NCI-H2171 treated with DMSO at 0.1 percent for 48 hours (cell line): ENCODE measurements at places on chromosomes 2 and 18.

GRCh38 chr2:150526827-150527226, 39.4 kb upstream of the RND3 start:
- no peak for DNase-seq

DNA sequence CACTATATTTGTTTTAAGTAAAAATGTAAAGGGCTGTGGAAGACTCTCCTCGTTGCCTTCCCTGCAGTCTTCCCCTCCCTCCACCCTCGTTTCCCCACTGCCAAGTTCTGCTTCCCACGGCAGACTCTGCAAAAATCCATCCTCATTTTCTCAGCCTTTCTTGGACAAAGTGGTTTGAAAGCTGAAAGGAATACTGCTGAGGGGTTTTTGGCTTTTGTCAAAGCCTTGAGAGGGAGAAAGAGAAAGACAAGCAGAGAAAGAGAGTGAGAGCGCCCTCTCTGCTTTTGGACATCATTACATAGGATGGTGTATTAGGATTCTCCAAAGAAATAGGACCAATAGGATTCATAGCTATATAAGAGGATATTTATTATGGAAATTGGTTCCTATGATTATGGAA, 455.9 kb upstream of the SOX11 start:
- no peak for DNase-seq

DNA sequence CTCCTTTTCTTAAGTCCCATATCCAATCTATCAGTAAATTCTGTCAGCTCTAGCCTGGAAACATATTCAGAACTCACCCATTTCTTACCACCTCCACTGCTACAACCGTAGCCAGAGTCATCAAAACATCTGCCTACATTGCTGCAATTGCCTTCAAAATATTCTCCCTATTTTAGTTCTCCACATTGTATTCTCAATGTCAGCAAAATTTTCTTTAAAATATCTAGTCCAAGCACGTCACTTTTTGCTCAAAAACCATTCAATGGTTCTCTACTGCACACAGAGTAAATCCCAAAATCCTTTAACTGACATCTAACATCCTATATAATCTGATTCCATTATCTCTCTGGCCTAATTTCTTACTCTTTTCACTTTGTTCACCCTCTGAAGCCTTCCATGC, 68.5 kb upstream of the ERBB4 start:
- no peak for DNase-seq

DNA sequence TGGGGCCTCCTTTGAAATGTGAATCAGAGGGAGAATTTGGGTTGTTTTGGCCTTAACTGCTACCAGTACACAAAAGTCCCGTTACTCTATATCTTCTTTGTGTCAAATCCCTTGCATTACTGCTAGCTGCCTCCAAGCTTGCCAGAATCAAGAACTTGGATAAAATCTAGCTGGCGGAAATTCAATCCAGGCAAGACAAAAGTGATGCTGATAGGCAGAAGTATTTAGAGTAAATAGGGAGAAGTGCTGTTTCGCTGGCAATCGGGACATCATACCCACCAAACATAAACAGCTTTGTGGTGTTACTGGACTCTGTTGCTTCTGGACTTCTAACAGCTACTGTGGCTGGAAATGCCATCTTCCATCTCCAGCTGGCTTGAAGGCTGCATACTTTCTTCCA, 2.5 kb downstream of the IFIH1 start:
- DNase-seq = no peak

- no peak for DNase-seq
These were observed 9.0 kb downstream of the HNMT start for GRCh38 chr2:137973280-137973679.

DNA sequence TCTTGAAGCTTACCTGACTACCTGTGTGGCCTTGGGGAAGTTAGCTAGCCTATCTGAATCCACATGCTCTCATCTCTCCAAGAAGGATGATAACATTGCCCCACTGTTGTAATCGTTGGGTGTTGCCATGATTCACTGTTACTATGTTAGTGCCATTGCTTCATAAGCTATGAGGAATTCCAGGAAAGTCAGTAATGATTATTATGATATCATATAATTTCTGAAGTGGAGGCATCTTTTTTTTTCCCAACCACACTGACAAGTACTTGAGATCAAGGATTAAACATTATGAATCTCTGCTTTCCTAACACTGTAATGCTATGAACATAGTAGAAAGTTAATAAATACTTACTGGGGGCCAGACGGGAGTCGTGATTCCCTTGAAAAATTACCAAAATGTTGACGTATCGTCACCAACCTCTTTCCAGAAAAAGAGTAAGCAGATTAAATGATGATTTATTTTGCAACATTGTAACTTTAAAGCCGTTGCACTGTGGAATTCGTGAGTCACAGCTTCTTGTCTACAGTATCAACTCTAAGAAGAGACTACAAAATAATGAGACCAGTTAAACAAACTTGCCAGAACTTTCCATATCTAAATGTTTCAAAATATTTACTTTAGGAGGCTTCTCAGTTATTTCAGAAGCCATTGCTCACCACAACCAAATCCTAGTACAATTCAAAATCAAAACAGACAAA, 459.9 kb downstream of the PIK3C3 start:
- DNase-seq = no peak

DNA sequence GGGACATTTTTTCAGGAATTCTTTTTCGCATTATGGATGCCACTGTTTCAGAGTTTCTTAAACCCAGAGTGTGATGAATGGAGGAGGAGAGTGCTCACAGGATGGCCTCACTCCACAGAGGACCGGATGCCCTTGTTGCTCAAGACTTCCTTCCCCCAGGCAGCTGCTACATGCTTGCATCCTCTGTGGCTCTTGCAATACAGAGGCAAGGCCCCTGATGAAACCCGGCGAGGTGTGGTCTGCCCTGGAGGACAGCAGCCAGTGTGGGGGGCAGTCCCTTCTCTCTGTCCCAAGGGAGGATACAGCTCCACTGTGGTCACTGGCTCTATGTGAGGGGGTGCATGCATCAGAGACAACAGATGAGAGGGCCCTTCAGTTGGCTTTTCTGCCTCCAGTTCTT, 109.6 kb downstream of the SH3RF3 start:
- DNase-seq = no peak

- DNase-seq = no peak
These were observed 53.3 kb upstream of the TTN start for GRCh38 chr2:178860551-178860950.

GRCh38 chr2:1972422-1972821, 228.1 kb upstream of the PXDN start:
- DNase-seq = peak; percentile 97

- DNase-seq = no peak
These were observed 61.3 kb upstream of the PAX3 start for GRCh38 chr2:222360146-222360545.

GRCh38 chr2:226017537-226017936, 618.0 kb downstream of the NYAP2 start:
- no peak for DNase-seq

GRCh38 chr2:119431976-119432850, 559 bp downstream of the TMEM37 start:
- DNase-seq = peak; percentile 30

DNA sequence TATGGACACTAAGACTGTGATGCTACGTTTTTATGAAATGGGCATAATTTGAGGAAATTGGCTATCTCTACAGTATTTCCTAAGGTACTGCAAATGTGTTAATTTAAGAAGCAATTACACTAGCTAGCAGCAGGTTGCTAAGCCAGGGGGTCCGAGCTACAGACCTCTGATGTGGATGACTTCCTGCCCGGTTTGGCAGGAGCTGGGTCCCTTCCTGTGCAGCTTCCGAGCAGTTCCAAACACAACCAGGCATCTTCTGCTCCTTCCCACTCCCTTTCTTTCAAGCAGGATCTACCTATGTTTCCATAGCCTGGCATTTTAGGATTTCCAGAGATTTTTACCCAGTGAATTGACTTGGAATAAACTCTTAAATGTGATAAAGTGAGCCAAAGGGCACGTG, 55.7 kb downstream of the SCN2A start:
- DNase-seq = no peak

DNA sequence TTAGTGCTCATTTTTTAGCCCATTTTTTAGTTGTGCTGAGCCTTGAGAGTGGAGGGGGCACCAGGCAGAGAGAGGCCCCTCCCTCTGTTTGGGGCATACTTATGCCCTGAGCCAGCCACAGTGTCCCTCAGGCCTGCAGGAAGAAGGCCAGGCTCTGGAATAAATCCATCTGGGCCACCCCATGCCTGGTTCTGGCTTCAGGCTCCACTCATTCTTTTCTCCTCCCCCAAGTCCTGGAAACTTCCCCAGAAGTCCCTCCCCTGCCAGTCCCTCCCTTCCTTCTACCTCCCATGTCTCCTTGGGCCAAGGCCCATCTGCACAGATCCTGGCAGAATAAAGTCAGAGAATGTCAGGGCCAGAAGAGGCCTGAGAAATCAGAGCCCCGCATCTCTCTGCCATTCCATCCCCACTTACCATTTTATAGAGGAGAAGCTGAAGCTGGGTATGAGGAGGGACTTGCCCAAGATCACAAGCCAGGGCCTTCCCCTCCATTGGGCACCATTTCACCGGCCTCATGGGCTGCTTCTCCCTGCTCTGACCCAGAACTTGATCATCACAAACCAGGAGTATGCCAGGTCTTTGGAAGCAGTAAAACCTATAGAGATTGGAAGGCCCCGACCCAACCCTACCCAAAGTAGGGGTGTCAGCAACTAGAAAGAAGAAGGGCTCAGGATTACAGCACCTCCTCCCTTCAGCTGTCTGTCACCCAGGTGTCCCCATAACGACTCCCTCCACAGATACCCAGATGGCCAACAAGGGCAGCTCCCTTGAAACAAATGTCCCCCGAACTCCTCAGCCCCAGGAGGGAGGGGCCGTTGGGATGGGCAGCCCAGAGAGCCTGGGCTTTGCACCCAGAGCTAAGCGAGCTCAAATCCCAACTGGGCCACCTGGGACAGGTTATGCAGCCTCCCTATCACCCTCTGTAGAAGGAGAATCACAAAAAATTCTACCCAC, 108.4 kb downstream of the POLR1A start:
- peak; percentile 25 for DNase-seq

GRCh38 chr2:128510701-128511397, 192.2 kb upstream of the HS6ST1 start:
- DNase-seq = no peak

DNA sequence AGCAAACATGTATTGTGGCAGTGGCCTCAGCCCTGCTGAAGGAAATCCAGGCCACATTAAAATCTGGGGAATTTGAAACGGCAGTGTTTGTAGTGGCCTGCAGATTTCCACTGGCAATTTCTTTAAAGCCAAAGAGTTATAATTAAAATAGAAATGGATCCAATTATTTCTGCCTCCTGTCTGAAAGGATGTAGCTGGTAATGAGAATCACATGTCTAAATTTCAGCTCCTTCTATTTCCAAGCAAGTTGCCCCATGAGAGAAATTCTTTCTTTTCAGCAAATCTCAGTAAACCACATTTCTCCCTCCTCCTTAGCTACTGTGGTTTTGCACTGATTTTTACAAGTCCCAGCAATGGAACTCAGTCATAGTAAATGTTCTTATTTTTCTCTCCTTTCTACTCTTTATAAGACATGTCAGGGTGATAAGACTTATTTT, 55.4 kb upstream of the ZNF396 start:
- no peak for DNase-seq

DNA sequence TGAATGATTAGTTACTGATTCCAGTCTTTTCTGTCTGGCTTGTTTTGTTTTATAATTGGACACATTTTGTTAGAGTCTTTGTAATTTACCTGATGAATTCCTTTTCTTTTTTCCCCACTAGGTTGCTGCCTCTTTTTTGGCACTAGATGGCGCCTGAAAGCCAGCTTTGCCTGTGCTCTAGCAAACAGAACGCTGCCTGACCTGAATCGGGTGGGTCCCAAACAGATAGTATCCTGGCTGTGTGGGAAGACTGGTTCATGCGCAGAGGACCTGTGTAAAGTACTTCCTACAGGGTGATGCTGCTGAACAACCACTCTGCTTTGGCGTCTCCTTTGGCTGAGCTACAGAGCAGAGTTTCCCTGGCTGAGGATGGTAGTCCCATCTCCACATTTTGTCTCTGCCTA, 288.2 kb downstream of the IKZF2 start:
- DNase-seq = peak; percentile 81

DNA sequence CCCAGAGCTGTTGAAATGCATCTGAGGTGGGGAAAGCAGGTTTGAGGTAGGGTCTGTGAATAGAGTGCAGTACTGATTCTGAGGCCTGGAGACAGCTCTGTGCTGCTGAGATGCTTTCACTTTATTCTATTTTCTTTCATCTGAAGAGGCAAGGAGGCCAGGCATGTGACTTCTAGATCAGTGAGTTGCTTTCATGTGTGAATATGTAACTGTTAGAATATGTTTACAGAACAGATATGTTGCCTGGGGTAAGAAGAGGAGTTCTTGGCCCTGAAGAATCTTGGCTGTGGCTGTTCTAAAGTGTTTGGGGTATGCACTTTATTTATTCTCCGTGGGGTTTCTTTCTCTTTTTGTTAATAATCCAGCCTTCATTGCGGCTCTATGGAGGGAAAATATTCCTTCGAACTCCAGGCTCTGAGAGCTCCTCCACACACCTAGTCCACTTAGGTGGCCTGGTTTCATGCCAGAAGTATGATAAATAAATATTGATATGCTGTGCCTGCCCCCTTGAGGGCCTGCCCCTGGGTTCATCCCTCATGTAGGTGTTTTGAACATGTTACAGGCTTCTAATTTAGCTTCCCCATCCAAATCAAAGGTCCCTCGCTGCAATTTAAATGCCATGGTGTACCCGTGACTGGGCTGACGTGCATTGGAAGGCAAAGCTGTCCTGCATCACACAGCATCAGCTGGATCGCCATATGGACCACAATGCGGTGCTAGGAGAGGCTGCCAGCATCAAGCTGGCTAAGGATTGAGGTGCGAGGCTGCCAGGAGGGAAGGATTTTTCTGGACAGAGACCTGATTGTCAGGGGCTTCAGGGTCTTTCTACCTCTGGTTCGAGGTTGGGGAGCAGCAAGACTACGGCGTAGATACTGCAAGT, 102.9 kb downstream of the PRKCE start:
- peak; percentile 34 for DNase-seq

DNA sequence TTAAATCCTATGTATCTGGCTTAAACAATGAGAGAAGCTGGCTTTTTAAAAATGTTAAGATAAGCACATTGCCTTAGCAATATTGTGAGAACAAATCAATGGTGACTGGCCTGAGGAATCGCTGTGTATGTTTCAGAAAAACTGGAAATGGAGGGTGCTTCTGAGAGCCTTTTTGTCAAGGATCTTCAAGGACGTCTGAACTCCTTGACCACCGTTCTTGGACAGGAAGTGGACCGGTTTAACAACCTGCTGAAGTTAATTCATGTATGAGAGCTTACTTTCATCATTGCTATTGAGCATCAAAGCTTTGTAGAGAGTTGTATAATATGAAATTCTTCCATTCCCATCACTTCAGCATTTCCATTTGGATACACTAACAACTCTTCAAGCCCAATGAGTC, 72.6 kb downstream of the TRABD2A start:
- DNase-seq = no peak

DNA sequence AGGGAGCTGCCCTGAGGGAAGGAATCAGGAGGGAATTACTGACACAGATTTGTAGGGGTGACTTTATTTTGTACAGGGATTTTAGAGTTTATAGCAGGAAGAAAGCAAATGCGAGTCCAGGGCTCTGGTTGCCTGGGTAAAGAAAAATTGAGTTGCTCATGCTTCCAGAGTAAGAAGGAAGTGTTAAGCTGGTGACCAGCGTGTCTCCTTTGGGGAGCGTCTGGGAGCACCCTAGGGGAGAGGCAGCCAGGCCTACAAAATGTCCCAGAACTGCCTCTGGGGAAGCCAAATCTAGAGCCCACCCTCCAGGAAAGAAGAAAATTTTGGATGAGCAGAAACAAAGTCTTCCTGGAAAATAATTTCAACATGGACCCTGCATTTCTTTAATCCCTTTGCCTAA, 147.0 kb downstream of the VAPA start:
- no peak for DNase-seq

- peak; percentile 33 for DNase-seq
These were observed 336.5 kb downstream of the MEIS1 start for GRCh38 chr2:66771359-66771976.
